ENCODE measurements at places on chromosomes 3 and 15. TPM values are rescaled to one million over a fixed set of nuclear protein-coding genes. Genes with fewer than 3 reads are reported as not detected.

The RASGRP1 gene
- 67.9 TPM for total RNA-seq

DNA sequence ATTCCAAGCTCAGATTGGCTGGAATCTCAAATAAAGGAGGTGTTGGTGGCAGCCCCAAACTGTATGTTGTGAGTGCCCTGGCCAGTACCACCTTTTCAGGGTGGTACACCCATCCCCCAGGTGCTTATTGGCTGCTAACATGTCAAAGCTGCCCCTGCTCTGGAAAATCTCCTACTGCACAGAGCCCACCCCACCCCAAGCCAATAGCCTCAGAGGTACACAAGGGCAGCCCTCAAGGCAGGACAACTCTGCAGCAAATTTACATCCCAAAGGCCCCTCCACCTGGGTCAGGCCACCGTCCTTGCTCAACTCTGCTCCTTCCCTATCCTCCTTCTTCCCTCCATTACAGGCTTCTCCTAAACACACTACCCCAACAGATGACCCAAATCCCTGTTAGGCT is 37.1 kb upstream of the LYZL4 start:
- no peak for DNase-seq
- no peaks in the 10 kb centered on the region for H3K4me1 ChIP-seq
- no peaks in the 10 kb centered on the region for H3K36me3 ChIP-seq
- no peak overlapping the region for H3K27ac ChIP-seq
- H3K27me3 ChIP-seq: no peaks in the 10 kb centered on the region
- no peak overlapping the region for H3K4me3 ChIP-seq

- H3K27me3 ChIP-seq: no peaks in the 10 kb centered on the region
- no peak for DNase-seq
- peaks cover 60% of the 10 kb centered on the region for H3K4me1 ChIP-seq
Observed at GRCh38 chr3:50338965-50339364, 1.7 kb downstream of the RASSF1 start.

- no peak overlapping the region for H3K4me3 ChIP-seq
- no peak overlapping the region for H3K27ac ChIP-seq
- H3K27me3 ChIP-seq: no peaks in the 10 kb centered on the region
- no peak for DNase-seq
- H3K36me3 ChIP-seq: no peaks in the 10 kb centered on the region
Observed at GRCh38 chr3:150897592-150897991, 7.6 kb downstream of the MINDY4B start.

DNA sequence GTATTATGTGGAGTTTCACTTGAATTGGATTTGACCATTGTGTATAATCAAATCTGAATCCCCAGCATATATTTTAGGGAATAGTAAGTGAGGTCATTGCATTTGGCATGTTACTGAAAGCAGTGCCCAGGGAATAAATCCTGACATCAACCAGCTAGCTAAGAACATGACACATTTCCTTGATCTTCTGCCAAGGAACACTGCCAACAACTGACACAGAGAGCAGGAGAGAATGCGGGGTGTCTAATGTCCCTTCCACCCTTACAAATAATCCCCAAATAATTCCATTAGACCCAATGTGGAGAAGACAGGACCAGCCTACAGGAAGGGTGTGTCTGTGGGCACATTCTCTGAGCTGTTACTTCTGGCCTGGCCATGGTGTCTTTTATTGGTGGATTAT is 30.6 kb upstream of the UBE3A start:
- DNase-seq: no peak
- no peak overlapping the region for H3K27ac ChIP-seq
- H3K36me3 ChIP-seq: no peaks in the 10 kb centered on the region
- no peaks in the 10 kb centered on the region for H3K27me3 ChIP-seq
- H3K4me1 ChIP-seq: no peaks in the 10 kb centered on the region
- H3K4me3 ChIP-seq: no peak overlapping the region

DNA sequence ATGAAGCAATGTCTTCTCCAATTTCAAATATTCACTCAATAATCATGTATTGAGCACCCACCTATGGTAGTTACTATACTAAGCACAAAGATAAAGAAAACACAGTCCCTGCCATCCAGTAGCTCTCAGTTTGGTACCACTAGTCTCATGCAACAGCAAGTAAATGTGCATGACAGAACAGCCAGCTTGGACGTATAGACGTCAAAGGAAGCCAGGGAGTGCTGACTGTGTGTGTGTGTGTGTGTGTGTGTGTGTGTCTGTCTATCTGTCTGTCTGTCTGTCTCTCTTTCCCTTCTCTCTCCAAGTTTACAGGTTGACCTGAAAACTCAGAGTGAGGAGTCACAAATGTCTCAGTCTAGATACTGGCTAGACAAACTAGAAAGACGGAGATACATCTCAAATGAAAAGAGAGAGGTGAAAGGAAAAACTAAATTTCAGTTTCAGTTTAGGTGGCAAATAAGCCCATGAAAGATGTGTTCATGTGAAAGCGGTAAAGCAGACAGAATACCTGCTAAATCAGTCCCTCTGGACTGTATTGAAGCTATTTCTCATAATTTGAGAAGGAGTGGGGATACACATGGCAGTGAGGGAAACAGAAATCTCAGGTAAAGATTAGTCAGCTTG is 141.1 kb upstream of the PTPRG start:
- no peaks in the 10 kb centered on the region for H3K4me1 ChIP-seq
- no peak for DNase-seq
- no peak overlapping the region for H3K4me3 ChIP-seq

The ZBTB20 gene
- total RNA-seq: 6.5 TPM

DNA sequence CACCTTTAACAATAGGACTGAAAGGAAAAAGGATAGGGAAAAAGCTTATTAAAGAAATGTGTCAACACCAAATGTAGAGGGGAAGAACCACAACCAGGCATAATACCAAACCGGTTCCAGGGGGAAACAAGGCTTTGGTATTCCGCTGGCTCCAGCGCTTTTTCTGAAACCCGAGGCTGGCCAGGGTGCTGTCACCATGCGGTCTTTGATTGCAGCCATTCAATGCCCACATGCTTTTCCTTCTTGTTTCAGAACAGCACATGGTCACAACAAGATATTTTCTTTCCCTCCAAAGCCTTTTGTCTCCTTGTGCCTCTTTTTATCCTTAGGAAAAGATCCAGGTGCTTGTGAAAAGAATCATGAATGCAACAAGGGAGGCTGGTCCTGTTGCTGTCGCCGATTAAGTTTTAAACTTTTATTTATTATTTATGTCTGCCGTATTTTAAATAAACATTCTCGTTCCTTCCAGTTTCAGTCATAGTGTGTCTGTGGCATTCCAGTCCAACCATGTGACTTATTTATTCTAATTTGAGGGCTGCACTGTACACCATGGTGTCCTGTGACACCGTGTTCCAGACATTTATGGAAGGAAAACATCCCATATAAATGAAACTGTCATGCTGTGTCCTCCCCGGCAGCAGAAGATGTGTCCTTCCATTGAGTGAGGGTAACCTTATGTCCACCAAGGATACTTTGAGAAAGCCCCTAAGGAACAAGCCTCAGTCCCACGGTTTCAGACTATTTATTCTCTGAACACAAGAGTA is 41.1 kb downstream of the CCK start:
- no peaks in the 10 kb centered on the region for H3K4me1 ChIP-seq
- no peak overlapping the region for H3K4me3 ChIP-seq
- no peaks in the 10 kb centered on the region for H3K36me3 ChIP-seq
- H3K27me3 ChIP-seq: no peaks in the 10 kb centered on the region

The GABRB3 gene
- not detected for total RNA-seq

- no peak overlapping the region for H3K27ac ChIP-seq
- H3K36me3 ChIP-seq: no peaks in the 10 kb centered on the region
- H3K4me3 ChIP-seq: no peak overlapping the region
- no peaks in the 10 kb centered on the region for H3K27me3 ChIP-seq
Observed at GRCh38 chr3:120393761-120394160, 44.6 kb upstream of the LRRC58 start.

GRCh38 chr15:58260205-58260724 is 122.1 kb downstream of the AQP9 start:
- no peaks in the 10 kb centered on the region for H3K36me3 ChIP-seq
- no peaks in the 10 kb centered on the region for H3K27me3 ChIP-seq
- H3K4me1 ChIP-seq: peaks cover 5% of the 10 kb centered on the region
- H3K4me3 ChIP-seq: no peak overlapping the region
- DNase-seq: no peak

GRCh38 chr3:18062657-18063025 is 320.2 kb upstream of the TBC1D5 start:
- no peak overlapping the region for H3K27ac ChIP-seq
- no peaks in the 10 kb centered on the region for H3K36me3 ChIP-seq
- DNase-seq: no peak
- H3K4me3 ChIP-seq: no peak overlapping the region

The ZNF502 gene
- total RNA-seq: 1.6 TPM

- no peaks in the 10 kb centered on the region for H3K4me1 ChIP-seq
- H3K27ac ChIP-seq: no peak overlapping the region
- H3K4me3 ChIP-seq: no peak overlapping the region
- no peak for DNase-seq
- no peaks in the 10 kb centered on the region for H3K36me3 ChIP-seq
- no peaks in the 10 kb centered on the region for H3K27me3 ChIP-seq
Observed at GRCh38 chr3:79125313-79125984, 642.3 kb downstream of the ROBO1 start.

The TRPM1 gene
- total RNA-seq: not detected

DNA sequence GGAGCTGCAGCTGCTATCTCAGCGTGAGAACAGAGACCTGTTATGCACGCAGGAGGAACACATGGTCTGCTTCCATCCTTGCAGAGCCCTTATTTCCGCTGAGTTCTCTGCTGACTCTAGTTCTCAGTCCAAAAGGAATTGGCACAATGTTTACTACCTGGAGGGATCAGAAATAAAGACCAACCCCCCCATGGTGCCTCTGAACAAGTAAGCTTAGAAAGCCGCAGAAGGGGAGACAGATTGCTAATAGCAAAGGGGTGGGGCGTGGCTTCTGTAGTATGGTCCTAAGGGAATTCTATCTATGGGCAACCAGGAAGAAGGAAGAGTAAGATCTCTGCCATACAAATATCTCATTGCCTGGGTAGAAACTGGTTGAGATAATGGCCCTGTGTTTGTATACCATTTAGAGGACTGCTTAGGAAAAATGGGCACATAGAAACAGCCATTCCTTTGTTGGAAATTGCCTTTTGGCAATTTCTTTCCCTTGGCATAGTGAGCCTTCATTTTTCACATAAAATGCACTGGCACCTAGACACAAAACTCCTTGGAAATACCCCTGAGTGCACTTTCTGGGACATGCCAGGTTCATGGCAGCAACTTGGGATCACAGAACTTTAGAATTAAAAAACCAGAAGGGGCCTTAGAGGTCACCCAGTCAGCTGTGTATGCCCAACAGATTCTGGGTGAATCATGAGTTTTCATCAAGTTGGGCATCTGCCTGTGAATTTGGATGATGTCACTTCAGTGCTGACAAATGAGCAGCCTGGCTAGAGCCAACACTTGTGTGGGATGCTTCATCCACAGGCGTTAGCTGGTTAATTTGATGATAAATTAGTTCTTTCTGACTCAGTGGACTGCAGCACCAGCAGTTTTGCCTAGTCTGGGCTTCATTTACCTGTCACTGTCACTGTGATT is 57.4 kb upstream of the STXBP5L start:
- peaks cover 5% of the 10 kb centered on the region for H3K27me3 ChIP-seq
- DNase-seq: no peak
- H3K27ac ChIP-seq: no peak overlapping the region
- no peaks in the 10 kb centered on the region for H3K36me3 ChIP-seq

GRCh38 chr15:68278595-68279405 is 1.3 kb downstream of the FEM1B start:
- H3K27me3 ChIP-seq: no peaks in the 10 kb centered on the region
- peak overlapping the region; percentile 85 for H3K4me3 ChIP-seq
- no peak for DNase-seq

DNA sequence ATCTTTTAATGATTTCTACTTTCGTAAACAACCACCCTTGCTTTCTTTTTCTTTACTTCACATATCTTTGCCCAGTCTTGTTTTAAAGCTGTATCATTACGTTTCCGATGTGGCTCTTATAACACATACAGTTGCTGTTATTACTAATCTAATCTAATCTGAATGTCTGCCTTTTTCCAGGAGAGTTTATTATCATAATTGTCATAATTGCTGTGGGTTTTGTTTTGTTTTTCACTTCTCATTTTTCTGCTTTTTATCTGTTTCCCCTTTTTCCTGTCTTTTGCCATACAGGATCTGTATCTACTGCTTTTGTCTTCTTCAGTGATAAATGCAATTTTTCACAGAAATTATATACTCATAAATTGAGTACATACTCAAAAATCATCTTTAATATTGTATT is 24.9 kb downstream of the HACL1 start:
- no peaks in the 10 kb centered on the region for H3K4me1 ChIP-seq
- H3K4me3 ChIP-seq: no peak overlapping the region
- peaks cover 12% of the 10 kb centered on the region for H3K36me3 ChIP-seq
- no peaks in the 10 kb centered on the region for H3K27me3 ChIP-seq
- H3K27ac ChIP-seq: no peak overlapping the region
